ENCODE measurements at places on chromosomes 1 and 21.

GRCh38 chr21:38219049-38219628 lies 37.7 kb upstream of the KCNJ15 start:
- peak; percentile 83 for DNase-seq

DNA sequence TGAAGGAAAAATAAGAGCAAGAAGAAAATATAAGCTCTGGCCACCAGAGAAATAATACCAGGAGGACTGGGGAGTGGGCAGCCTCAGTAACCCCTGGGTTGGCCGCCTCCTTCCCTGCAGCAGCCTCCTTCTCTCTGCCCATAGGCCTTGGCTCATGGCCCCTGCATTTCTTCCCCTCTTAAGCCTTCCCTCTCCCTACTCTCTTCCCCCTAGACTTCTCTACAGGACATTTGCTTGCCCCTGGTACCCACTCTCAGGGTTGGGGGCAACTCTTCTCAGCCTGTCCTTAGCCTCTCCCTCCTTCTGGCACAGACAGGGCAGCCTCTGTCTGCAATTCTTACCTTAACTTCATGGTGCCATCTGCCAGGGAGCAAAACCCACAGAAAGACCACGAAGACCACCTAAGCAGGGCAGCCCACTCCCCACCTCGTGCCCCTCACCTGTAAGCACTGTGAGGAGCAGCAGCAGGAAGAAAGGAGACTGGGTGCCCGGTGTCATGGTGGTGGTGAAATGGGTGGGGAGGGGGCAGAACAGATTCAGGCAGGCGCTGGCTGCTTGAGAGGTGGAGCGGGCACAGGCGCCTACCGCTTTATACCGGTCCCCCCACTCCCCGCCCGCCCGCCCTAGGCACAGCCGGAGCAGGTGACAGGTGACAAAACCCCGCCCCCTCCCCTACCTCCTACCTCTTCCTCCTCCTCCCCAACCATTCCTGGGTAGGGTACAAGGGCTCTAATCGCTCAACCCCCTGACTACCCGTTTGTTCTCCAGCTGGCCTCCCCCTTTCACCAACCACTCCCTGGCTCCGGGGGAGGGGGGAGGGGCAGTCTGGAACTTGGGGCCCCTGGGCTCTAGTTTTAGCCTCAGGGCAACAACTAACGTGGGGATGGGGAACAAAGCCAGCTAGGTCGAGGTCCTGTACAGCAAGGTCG lies 15.1 kb downstream of the THBS3 start:
- DNase-seq = no peak

DNA sequence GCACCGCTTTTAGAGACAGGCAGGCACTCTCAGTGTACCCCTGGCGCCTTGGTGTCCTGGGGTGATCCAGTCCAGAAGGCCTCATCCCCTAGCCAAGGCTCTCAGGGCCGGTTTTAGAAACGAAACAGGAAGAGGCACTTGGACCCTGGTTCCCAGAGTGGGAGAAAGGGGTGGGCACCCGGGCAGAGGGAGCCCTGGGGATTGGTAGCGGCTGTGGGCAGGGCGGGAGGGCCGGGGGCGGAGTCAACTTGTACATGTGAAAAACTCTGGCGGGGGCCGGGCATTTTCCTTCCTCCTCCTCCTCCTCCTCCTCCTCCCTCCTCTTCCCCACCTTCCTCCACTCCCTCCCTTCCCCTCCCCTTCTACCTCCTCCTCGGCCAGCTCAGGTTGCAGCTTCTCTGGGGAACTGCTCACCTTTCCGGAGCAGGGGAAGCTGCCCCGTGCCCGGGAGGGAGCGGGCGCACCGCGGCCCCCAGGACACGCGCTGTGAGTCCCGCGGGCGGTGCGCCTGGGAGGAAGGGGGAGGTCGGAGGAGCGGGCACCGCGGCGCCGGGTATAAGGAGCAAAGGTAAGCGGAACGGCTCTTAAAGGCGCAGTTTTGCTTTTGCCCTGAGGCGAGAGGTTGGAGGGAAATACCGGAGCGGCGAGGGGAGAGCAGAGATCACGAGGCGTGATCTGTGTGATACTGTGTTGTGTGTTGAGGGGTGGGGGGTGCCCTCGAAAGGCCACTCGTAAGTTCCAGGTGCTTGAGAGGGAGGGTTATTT lies at the start of gene CDK18:
Gene CDK18 (plus strand): TSS at position 359 of the 765 bp plus-strand sequence. CDS start 18,499 bp downstream, outside the sequence.
- peak; percentile 74 for DNase-seq

DNA sequence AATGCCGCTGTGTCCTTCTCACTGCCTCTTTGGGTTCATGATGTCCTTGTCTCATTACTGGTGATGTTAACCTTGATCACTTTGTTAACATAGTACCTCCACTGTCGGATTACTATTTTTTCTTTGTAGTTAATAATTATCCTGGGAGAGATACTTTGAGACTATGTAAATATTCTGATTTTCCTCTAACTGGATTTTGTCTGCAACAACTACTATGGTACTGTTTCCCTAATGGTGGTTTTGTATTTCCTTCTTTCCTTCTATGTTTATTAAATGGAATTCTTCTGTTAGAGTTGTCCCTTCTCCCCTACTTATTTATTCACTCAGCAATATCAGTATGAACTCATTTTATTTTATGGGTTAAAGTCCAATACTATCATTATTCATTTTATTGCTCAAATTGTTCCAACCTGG lies 4.2 kb downstream of the TOR1AIP2 start:
- DNase-seq = no peak

- DNase-seq = no peak
Observed at GRCh38 chr1:53378932-53379661, 51.2 kb upstream of the LRP8 start.

GRCh38 chr1:157043685-157044084 lies 1.9 kb downstream of the ARHGEF11 start:
- DNase-seq = no peak

GRCh38 chr1:8754993-8755392 lies 62.4 kb downstream of the RERE start:
- DNase-seq = no peak

- DNase-seq = no peak
Observed at GRCh38 chr1:30788580-30789387, 31.2 kb upstream of the LAPTM5 start.

- DNase-seq = peak; percentile 87
Observed at GRCh38 chr1:207828485-207829158, 76.8 kb downstream of the CD46 start.

DNA sequence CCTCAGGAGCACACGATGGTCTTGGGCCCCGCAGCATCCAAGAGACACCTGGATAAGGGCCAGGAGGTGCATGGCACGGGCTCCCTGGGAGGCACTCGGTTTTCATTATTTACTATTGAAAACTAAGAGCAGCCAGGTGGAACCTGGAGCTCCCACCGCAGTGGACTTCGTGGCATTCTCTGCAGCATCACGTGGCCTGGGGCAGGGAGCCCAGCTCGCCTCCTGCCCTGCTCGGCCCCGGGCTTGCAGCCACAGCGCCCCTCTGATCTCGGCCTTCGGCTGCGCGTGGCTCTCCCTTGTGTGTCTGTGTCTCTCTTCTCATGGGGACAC lies 121.6 kb downstream of the SIK1 start:
- no peak for DNase-seq

- DNase-seq = no peak
Observed at GRCh38 chr21:18163956-18164355, 80.7 kb upstream of the CHODL start.

GRCh38 chr1:110914676-110915075 lies 41.7 kb downstream of the CD53 start:
- DNase-seq = no peak

GRCh38 chr1:49102752-49103151 lies 326.1 kb upstream of the BEND5 start:
- DNase-seq = peak; percentile 50

DNA sequence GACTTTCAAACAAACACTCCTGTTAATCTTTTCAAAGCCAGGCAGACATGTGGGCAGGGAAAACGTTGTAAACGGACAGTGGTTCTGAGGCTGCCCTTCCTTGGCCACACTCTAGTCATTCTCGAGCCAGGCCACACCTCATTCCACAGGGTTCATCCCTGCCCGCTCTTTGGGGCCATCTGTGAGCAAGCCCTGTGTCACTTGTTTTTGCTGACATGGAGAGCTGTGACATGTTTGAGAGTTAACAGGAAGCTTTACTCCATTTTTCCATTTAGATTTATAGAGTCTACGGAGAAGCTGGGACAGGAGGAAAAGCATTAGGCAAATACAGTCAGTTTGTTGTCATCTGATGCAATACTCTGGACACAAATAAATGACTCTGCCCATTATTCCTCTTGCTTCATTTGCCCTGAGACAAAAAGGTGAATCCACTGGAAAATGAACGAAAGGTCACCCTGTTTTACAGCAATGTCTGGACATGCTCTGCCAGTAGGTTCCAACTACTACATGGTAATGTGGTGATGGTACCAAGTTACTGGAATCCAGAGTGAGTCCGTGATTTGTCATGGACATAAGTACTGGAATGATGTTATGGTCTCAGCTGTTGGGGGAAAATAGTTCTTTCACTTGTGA lies 126.9 kb downstream of the CLIC6 start:
- DNase-seq = no peak

- DNase-seq = no peak
Observed at GRCh38 chr1:85274969-85275453, 1.4 kb downstream of the BCL10 start.

GRCh38 chr21:15029077-15029476 lies 35.7 kb downstream of the NRIP1 start:
- no peak for DNase-seq

DNA sequence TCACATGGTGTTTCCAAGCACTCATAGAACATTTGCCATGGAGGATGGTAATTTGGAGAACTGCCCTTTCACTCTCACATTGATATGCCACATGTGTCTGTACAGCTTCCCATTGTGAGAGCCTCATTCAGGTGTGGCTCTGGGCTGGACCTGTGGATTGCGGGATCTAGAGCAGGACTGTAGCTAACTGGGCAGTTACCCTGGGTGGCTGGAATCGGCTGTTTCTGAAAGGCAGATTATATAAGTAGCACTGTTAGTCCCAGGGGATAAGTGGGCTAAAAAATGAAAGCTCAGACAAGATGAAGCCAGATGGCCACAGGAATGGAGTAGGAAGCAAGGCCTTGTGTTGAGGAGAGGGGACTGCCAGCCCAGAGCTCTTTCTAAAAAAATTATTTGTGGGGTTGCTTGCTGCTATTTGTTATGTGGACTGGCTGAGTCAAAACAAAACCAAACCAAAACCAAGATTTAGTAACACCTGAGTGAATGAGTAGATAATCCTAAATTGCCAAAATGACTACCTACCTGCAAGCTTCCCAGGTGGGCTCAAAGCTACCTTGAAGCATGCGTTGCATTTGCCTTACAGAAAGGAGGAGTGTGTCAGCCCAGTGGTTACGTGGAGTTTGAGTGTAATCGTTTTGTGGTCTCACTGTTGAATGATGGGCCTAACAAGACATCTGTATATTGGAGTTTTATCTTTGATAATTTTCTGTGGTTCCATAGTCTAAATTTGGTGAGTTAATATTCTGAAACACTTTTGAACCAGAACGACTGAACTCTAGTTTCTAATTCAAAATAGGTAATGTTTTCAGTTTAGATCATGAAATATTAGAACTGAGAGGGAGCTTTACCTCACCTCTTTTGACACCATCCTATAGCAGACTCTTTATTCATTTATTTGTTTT lies 58.0 kb downstream of the SDCCAG8 start:
- DNase-seq = peak; percentile 47

GRCh38 chr1:202728951-202729350 lies 18.7 kb upstream of the SYT2 start:
- no peak for DNase-seq

DNA sequence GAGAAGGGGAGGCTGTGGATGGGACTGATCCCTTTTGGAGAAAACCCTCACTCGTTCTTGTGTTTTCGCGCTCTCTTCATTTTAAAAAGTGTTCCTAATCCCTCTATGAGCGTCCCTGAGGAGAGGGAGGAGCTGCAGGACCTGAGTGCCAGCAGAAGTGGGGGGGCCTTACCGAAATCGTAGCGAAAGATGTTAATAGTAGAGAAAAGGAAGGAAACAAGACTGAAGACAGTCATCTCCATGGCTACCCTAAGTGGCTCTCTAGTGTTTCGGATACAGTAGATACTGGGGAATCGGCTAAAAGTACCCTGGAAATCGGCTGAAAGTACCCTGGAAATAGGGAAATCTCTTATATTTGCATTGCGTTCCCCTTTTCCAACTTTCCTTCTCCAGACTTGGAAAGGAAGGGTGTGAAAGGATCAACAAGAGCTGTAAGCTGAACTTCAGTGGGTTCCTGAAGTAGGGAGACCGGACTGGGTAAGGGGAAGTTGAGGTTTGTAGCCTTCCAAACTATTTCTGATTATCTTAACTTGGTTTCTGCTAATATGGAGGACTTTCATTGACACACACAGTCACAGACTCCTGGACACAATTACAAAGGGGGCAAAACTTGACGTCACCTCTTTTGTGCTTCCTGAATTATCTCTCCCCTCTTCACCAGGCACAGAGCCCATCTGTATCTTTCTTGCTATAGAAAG lies 486 bp upstream of the DSTYK start:
- no peak for DNase-seq

DNA sequence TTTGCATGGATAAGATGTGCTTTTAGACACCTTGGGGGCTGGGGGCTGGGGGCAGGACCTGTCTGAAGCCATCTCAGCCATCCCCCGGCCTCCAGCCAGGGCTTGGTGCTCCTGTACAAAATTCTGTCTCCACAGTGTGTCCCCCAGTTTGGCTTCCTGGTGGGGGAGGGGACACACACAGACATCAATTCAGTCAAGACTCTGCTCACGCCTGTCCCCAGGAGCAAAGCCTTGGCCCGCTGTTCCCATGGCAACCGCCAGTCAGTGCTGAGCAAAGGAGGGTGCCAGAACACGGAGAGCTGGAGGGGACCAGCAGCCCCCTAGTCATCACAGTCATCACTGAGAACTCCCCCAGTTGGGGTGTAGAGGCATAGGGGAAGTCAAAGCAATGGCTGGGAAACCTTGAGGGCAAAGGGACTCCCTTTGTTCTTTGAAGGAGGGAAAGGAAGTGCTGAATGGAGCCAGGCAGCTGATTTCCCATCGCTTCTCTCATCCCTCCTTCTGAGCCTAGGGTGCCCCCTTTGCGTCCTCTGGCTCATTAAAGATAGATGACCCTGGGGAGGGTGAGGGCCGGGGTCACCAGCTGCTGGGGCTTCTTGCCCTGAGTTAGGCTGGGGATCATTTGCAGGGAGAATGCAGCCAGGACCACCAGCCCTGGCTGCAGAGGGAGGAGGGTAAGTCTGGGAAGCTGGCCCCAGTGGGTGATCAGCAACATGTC lies 134.9 kb upstream of the IPO9 start:
- no peak for DNase-seq

DNA sequence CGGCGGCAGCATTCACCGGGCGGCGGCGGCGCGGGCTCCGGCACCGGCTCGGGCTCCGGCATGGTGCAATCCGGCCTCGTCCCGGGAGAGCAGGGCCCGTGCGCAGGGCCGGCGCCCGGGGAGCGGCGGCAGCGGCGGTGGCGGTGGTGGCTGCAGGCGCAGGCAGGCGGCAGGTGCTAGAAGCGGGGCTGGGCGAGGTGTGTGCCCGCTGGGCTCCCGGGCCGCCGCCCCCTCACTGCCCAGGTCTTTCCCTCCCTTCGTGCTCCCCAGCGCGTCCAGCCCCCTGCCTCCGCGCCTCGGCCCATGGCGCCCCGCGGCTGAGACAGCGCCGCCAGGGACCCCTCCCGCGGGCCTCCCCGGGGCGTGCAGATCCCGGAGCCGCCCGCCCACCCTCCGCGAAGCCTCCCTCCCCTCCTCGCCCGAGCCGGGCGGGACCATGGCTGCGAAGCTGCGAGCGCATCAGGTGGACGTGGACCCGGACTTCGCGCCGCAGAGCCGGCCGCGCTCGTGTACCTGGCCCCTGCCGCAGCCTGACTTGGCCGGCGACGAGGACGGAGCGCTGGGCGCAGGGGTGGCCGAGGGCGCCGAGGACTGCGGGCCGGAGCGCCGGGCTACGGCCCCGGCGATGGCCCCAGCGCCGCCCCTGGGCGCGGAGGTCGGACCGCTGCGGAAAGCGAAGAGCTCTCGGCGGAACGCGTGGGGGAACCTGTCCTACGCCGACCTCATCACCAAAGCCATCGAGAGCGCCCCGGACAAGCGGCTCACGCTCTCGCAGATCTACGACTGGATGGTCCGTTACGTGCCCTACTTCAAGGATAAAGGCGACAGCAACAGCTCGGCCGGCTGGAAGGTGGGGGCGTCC lies 492 bp downstream of the FOXO6 start:
- no peak for DNase-seq
